ENCODE measurements at places on chromosomes 12 and 14.

- DNase-seq: no peak
These were observed 171.2 kb downstream of the FOXN3 start for GRCh38 chr14:89245802-89246201.

GRCh38 chr14:55434805-55435174, 5.6 kb downstream of the TBPL2 start:
- no peak for DNase-seq

DNA sequence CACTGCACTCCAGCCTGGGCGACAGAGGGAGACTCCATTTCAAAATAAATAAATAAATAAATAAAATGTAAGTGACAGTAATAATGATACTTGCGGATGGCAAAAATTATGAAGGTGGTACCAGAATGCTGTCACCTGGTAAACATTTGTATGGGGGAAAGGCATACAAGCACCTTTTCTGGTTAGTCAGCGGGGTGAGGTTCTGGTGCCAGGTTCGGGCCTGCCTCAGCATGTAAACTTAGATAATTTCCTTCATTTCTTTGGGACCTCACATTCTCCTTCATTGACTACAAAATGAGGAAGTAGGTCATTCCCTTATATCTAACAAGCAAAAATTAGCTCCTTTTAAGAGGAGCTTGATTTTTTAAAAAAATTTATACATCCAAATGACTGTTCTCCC, 10.8 kb downstream of the VTI1B start:
- DNase-seq: no peak

GRCh38 chr12:54019091-54019811, 9.0 kb upstream of the HOXC6 start:
- DNase-seq: no peak

DNA sequence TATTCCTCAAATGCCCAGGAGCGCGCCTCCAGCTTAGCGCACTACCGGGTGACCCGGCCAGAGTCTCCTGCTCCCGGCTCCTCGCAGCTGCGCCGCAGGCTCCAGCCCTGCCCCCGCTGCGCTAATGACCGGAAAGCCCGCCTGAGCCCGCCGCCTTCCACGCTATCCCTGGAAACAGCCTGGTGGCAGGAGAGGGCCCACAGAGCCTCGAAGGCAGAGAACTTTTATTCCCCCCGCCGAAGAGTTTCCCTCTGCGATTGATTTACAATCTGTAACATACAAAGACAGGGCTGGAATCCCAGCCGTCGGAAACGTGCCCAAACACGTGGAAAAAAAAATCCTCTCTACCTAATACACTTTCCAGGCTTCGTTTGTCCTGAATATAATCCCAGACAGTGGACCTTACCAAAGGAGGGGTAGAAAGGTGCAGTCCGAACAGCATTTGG, 1.5 kb downstream of the COL2A1 start:
- DNase-seq: no peak

DNA sequence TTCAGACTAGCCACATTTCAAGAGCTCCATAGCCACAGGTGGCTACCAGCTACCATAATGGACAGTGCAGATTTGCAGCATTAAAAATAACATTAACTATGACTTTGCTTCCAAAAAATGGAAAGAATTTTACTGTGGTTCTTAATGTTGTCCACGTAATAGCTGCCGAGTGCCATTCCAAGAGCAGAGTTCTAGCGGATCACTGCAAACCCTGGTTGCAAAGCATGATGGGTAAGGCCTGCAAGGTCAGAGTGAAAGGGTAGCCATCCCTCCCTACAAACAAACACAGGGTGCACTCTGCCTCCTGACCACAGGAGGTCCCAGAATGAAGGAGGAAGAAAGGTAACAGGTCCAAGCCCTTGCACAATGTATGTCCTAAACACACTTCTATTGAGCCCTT, 157.6 kb downstream of the DPF3 start:
- no peak for DNase-seq

All from left renal cortex interstitium (tissue), 4 donors.